ENCODE measurements at places on chromosomes 5 and 9.

DNA sequence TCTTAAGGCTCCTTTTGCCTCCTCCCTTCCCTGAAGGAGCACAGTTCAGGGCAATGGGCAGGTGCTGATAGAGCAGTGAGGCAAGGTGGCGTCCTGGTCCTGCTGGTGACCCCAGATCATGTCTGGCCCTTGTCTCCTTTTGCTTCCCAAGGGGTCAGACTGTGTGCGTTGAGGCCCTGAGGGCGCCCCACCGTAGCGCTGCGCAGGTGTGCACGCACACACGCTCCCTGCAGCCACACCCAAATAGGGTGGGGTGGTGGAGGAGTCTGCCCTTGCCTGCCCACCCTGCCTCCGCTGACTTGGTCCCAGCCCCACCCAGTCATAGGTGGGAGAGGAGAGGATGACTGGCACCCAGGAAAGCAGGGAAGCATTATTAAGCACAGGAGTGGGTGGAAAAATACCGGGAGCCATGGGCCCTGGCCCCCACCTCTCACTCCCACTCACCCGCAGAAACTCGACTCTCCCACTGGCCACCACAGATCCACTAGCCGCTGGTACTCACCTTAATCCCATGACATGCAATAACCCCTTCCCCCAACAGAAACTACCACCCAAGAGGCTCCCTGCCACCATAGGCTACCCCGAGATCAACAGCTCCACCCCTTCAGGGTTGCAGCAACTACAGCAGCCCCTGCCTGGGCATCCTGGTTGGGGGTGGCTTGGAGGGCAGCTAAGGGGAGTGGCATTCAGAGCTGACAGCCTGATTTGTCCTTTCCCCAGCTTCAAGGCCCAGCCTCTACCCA, 16.7 kb downstream of the PDLIM4 start:
- DNase-seq, result no peak

DNA sequence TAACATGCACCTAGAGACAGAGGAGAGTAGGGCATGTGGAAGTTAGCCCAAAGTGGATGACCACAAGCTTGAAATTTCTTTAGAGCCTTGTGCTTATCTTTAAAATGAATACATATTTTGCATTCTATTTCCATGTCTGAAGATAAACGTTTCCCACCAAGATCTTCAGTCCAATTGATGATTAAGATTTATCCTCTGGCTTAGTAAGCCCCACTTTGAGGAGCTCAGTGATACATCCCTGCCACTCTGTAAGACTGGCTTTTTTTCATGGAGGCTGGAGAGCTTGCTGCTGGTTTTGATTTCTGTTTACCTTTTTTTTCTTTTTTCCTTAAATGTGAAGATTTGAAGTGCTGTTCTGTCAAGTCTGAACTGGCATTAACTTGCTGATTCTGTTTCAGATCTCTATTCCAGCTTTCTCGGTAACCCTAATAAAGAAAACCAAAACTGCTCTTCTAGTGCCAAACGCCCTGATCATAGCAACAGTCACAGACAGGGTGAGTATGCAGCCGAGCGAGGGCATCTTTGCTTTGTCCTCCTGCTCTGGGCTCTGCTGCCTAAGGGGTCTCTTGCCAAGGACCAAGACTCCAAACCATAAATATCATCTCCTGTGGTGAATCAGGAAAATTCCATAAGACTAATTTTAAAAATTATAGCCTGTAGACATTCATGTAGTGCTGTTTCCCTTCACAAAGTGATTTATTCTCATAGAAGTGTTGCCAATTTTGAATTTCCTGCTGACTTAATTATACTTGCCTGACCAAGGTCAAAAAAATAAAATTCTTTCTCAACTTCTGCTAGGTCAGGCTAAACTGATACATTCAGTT, 54.3 kb downstream of the GRAMD2B start:
- no peak for DNase-seq

- DNase-seq, result no peak
Measured at GRCh38 chr5:72107901-72108201, 576 bp downstream of the MAP1B start.

- DNase-seq, result no peak
Measured at GRCh38 chr5:87147441-87147840, 120.2 kb upstream of the RASA1 start.

DNA sequence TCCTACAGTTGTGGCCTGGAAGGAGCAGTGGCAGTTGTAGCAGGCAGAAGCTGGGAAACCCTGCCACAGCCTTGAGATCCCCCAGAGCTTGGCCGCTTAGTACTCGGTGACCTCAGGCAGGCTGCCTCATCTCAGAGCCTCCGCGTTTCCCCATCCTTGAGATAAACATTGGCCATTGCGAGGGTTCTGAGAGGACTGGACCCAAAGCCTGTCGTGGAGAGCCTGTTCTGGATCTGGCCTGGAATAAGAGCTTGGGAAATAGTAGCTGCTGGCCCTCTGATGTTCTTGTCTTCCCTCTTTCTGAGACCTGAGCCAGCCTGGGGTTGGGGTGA, 1.3 kb downstream of the MIGA2 start:
- DNase-seq, result no peak

DNA sequence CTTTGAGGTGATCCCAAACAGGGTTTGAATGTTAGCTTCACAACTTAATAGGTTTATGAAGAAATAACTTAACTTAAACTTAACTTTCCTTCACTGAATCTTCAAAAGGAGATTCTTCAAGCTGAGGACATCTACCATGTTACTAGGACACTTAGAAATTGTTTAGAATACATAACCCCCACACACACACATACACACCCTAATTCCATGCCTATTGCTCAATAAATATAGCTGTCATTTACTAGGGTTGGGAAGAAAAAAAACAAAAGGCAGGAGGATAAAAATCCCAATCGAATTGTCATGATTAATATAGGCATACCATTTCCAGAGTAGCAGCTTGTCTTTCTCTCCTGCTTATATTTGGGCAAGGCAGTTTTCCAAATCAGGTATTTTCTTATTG, 68.3 kb downstream of the ALDH1A1 start:
- no peak for DNase-seq

DNA sequence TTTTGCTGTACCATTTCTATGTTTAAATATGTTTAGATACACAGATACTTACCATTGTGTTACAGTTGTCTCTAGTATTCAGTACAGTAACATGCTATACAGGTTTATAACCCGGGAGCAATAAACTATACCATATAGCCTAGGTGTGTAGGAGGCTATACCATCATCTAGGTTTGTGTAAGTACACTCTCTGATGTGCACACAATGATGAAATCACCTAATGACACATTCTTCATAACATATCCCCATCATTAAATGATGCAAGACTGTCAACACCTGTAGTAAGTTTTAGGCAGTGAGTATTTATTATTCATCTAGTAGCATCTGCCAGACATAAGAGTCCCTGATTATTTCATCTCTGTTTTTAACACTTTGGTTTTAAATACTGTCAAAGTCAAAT, 7.3 kb upstream of the DHFR start:
- no peak for DNase-seq

DNA sequence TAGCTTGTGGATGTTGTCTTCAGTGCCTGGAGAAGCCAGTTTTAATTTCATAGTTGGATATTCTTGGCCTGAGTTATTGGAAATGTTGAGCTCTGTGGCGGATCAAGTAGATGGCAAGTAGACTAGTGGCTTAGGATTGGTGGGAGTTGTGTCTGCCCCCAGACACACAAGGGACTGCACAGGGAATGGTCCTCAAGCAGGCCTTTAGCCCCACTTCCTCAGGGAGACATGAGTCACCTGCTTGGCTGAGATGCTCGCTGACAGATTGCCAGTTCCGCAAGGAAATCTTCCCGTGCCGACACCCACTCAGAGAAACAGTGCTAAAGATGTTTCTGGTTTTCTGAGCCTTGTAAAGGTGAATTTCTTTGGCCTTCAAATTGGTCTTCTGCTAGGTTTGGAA, 18.8 kb upstream of the CATSPER3 start:
- DNase-seq, result no peak

DNA sequence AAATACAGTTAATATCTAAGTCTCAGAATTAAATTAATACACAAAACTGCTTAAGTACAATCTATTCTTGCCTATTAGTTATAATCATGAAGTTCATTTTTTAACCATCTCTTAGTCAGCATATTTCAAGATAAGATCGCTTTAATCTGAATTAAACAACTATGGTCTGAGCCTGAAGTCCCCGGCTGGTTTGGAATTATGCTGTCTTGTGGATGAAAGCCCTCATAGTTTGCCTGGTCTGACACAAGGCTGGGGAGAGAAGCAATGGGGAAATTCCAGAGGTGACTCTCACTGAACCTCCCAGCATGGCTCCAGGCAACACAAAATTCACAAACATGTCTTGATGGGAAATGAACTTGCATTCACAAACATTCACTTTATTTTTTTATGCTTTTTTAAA, 28.0 kb upstream of the GRAMD2B start:
- DNase-seq, result no peak

GRCh38 chr5:62450259-62450658, 37.7 kb downstream of the IPO11 start:
- no peak for DNase-seq

- DNase-seq, result no peak
Measured at GRCh38 chr5:12636209-12636608, 732.0 kb upstream of the CTNND2 start.

GRCh38 chr9:131984564-131984963, 95.1 kb downstream of the MED27 start:
- no peak for DNase-seq

GRCh38 chr5:175308701-175309100, 135.3 kb downstream of the DRD1 start:
- no peak for DNase-seq

DNA sequence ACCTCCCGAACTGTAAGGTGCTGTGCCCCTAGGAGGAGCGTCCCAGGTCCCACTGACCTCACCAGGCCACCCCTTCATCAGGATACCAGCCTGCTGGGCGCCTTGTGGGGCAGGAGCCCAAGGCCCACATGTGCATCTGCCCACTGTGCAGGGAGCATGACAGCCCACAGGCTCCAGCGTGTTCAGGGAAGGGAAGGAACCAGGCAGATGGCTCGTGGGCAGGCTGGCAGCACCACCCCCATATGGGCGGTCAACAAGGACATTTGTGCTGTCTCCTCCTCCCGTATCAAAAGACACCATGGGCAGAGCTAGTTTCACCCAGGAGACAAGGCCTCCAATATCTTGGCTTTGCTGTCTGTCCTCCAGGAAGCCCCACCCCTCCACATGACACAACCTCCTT, 85.5 kb upstream of the PPP1R26 start:
- DNase-seq, result no peak

DNA sequence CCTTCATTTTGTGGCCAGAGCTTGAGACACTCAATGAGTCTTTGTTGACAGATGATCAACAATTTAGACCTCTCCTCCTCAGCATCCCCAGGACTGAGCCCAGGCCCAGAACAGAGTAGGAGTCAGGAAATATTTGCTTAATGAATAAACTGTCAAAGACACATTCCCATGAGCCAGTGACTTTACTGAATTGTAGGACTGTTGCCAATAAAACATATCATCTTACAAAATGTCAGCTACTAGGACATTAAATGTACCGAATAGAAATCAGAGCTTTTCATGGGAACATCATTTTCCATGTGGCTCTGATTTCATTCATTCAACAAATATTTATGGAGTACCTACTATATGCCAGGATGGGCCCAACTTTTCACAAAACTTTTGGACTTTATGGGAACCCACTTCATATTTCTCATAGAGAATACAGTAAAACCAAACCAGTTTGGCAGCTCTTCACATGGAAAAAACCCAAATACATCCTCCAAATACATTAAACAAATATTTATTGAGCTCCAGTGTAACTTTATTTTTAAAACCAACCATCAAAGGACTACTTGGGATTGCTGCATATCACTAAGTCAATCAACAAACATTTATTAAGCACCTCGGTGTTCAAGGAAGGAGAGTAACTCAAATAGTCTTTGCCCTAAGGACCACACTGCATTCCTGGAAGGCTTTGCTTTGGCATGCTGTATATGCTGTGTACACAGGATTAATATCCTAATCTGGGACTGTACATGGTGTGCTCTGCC, 11.4 kb downstream of the VDAC1 start:
- DNase-seq, result no peak

GRCh38 chr5:3386637-3387036, 209.0 kb upstream of the IRX1 start:
- no peak for DNase-seq

- DNase-seq, result no peak
Measured at GRCh38 chr9:101366038-101366756, 18.6 kb downstream of the BAAT start.

GRCh38 chr9:130936285-130937117, 2.5 kb downstream of the FIBCD1 start:
- no peak for DNase-seq

DNA sequence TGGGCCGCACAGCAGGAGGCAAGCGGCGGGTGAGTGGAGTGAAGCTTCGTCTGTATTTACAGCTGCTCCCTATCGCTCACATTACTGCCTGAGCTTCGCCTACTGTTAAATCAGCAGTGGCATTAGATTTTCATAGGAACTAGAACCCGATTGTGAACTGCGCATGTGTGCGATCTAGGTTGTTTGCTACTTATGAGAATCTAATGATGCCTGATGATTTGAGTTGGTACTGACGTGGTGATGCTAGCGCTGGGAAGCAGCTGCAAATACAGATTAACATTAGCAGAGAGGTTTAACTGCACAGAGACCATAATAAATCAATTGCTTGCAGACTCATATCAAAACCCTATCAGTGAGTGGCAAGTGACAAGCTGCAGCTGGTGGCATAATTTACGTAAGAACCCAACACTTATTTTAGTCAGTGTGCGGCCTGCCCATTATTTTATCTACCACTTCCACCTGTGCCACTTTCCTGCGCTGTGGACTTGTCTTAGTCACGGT, 133.4 kb upstream of the CDH9 start:
- no peak for DNase-seq

DNA sequence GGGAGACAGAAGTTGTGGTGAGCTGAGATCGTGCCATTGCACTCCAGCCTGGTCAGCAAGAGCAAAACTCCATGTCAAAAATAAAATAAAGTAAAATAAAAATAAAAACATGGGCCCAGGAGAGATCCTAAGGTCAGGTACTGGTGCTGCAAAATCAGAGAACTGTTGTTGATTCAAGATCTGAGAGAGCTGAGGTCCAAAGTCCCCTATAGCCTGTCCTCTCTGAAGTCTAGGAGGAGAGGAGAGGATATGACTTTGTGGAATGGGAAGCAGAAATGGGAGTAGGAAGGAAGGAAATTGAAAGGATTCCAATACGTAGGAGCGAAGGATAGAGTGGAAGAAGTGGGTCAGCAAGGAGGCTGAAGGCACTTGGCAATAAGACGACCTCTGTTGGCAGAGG, 4.6 kb upstream of the OR1L4 start:
- no peak for DNase-seq

DNA sequence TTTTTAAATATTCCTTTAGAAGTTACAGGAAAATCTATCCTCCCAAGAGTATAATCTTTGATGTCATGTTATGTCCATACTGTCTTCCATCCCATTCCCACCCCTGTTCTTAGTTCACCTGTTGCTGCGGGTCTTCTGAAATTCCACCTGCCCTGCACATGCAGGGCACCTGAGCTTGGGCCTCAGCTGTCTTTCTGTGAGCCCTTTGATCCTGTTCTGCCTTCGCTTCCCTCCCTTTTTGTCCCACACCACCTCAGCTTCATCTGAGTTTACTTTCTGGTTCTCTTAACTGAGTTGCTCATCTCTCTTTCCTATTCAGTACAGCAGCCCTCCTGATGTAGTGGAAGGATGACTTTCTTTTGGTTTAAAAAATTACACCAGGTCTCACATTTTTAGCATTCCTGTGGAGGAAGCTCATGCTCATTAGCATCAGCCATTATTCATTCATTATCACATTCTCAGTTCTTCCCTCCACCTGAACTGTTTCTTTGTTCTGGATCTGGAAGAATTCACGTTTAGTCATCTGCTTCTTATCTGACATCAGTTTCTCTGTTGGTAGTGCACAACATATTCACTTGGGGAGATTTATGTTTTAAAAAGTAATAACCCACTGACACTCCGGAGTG, 211.0 kb downstream of the ADCY2 start:
- no peak for DNase-seq
